ENCODE measurements at places on chromosomes 7 and 10. TPM values are rescaled to one million over a fixed set of nuclear protein-coding genes. Genes with fewer than 3 reads are reported as not detected.

DNA sequence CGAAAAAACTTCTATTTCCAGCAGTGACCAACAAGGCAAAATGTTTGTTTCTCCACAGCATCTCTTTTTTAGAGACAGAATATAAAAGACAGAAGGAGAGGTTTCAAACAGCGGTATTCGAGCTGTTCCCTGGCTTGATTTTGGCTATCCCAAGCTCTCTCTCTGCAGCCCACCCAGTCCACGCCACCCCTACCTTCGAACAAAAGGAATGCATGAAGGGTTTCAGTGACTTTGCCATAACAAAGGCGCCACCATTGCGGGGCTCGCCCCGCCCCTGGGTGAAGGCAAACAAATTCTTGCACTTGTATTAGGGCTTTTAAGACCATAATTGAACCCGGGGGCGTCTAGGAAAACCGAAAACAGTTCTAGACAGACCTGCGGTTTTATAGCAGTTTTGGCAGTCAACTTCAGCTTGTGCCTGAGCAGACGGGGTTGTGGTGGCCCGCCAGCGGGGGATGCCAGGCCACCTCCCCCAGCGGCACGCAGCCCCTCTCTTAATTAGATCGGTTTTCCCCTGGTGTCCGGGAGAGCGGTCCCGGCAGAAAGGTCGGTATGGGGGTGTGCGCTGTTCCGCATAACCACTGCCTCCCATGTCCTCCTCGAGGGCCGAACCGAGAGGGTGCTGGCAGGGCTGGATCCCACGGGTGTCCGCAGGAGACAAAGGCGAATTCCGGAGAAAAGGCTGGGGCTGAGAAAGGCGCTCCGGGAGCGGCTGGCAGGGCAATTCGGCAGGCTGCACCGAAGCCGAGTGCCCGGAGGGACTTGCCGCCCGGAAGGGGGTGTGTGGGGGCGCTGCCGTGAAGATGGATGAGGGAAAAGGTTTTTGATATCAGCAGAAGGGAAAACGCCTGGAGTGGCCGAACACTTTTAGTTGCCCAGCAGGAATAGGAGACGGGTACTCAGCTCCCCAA, 2.7 kb upstream of the HOXA11 start:
- peak; percentile 9 for DNase-seq

DNA sequence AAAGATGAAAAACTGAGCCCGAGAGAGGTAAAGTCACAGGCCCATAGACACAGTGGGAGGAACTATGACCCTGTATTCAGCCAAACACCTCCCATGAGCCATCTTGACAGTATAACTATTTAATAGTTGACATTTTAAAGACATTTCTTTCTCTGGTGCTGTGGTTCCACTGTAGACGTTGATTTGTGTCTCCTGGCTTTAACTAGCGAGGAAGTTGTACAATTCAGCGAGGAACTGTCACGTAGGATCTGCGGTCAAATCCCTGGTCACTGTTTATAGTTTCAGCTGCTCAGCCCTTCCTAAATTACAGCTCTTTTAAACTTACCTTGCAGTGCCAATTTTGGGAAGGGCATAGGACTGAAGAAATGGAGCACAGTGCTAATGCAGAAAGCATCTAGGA, 7.1 kb upstream of the CELF2 start:
- DNase-seq: no peak

Gene CCNY
- total RNA-seq: 9.6 TPM

Gene HTRA1
- total RNA-seq: 29.3 TPM

Gene NSUN5
- 18.8 TPM for total RNA-seq

DNA sequence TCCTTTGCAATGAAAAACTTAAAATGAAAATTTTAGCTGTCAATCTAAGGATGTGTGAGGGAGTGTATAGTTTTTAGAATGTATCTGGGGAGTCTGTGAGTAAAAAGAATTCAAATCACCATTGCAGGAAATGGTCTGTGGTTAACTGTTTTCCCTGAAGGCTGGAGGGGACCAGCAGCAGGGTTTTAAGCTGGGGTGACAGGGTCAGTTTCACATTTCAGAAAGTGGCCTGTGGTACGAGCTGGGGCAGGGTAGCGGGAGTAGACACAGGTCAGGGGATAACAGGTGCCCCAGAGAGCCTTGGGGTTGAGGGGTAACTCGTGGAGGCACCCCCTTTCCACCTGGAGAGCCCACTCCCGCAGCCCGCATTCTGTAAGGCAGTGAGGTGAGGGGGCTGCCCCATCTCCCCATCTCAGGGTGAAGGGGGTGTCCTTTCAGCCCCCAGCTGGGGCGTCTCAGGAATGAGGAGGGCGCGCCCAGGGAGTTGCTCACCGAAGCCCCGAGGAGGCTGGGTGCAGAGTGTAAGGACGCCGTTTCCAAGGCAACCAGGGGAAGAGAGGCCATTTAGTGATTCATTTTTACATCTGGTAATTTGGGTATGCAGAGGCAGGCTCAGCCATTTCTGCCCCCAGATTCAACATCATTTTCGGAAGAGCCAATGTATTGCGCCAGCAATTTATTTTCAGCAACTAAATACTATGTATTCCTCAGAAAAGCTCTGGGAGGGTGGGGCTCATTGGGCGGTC, 168.9 kb downstream of the SLIT1 start:
- DNase-seq: no peak

- no peak for DNase-seq
Measured at GRCh38 chr10:70950037-70950436, 61.7 kb upstream of the PCBD1 start.

- no peak for DNase-seq
Measured at GRCh38 chr7:3991731-3992231, 690.3 kb upstream of the FOXK1 start.

Gene PURB
- total RNA-seq: 10.5 TPM

- DNase-seq: no peak
Measured at GRCh38 chr10:58511765-58512490, 744 bp upstream of the BICC1 start.

DNA sequence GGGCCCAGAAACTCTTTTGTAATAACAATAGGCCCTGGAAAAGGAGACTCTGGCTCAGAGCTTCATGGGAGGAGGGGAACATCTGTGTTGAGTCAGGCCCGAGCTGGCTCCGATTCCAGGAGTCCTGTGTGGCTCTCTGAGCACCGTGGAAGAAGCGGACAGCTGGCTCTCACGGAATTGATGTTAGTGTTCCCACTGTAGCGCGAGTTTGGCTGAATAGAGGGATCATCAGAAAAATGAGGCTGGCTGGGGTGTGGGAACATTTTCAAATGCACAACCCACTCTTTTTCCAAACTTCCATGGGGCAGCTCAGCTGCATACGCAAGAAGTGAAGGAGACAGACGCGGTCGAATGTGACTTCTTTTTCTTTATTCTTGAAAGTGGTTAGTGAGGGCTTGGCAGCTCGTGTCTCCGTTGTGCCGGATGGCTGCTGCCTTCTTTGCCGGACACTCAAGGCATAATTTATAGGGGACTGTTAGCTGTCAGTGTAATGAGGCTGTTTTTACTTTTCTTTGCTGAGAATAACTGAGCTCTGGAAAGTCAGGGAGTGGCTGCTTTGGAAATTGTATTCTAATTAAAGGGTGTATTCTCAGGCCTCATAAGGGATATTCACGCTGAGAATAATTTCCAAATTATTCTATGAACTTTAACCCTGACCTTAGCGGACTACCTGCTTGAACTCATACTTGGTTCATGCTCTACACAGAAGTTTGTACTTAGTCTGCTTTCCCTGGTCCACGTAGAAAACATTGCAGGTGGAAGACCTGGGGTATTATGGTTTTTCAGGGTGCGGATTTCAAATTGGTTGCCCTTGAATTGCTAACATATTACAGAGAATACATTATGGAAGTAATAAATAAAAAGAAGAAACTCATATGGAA, 23.1 kb downstream of the MDFIC start:
- peak; percentile 22 for DNase-seq

GRCh38 chr10:580778-581177, 108.7 kb downstream of the DIP2C start:
- no peak for DNase-seq

GRCh38 chr7:123746055-123746454, 2.7 kb downstream of the WASL start:
- DNase-seq: no peak

DNA sequence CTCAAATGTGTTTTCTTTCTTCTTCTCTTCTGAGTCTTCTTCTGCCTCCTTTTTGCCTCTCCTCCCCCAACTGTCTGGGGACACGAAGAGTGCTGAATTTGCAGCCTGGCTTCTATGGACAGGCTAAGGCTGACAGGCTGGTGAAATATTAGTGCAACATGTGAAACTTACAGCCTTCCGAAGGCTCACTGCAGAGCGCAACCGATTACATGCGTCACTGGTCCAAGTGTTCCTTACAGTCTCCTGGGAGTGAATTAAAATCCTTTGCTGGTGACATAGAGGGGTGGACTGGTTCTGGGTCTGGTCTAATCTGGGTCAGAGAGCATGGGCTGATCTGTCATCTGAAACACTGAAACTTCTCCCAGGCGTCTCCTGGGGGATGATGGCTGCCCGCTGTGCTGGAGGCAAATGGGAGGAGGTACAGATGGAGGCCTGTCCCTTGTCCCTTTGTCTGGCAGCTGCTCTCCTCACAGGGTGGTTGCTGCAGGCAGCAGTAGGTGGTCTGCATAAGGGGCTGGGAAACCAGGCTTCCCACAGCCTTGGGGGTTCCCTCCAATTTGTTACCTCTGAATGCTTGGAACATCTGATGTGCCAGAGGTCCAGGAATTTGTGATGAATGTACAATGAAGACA, 143.8 kb upstream of the BMPER start:
- DNase-seq: no peak

DNA sequence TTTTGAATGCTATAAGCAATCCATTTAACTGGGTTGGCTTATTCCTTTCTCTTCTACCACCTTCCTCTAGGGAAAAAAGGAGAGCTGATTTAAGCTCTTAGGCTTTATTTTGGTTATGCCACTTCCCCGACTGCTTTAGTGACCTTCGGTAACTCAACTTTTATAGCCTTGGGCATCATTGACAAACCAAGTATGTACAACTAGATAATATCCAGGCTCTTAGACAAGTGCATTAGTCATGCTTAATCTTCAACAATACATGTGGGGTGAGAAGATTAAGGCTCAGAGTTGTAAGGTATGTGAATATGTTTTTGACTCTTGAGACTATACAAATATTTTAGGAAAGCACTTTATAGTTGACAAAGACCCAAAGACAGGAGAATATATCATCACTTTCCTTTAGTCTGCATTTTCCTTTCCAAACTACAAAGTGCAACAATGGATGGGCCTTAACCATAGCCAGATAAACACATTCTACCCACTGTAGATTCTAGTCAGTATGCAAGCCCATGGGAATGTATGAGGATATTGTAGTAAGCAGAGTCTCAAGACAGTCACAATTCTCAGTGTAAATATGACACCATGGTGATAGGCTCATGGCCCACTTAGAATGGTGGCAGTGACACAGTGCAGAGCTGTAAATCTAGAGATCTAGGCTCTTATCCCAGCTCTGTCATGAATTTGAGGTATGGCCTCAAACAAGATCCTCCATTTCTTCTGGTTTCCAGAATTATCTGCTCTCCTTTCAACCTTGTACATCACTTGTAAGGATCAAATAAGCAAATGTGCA, 1117.3 kb downstream of the SORCS3 start:
- no peak for DNase-seq

DNA sequence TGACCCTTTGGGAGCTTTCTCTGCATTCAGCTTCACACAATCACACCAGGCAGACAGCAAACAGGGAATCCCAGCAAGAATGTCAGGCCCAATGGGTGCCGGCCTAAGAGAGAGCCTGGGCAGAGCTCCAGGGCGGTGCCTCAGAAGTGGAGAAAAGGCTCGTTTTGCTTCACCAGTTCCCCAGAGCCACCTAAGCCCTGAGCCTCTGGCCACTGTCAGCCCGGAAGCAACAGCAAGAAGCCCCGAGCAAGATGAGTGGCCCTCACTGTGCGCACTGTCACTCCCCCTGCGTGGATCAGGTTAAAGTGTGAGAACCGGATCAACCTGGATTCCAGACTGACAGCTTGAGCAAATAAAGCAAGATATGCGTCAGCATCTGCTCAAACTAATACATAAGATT, 14.7 kb downstream of the CNPY1 start:
- no peak for DNase-seq

DNA sequence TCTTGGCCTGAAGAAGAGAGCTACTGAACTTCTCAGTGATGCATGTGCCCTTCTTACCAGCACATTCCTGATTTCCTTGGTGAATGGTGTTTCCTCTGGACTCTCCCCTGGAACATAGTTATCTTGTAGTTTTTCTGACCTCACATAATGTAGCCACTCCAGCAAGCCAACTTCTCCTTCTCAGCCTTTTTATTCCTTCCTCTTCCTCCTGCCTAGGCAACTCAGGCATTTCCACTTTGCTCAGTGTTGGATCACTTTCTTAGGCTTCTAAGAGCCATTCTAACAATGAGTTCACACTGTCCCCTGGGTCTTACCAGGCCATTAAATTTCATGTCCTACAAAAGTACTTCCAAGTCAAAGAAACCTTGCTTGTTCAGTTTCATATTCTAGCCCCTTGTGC, 3.6 kb upstream of the PTTG1IP2 start:
- no peak for DNase-seq

Gene PRRT4
- 7.6 TPM for total RNA-seq
